HFF-Myc (cell line): ENCODE measurements at places on chromosomes 11 and 22.

DNA sequence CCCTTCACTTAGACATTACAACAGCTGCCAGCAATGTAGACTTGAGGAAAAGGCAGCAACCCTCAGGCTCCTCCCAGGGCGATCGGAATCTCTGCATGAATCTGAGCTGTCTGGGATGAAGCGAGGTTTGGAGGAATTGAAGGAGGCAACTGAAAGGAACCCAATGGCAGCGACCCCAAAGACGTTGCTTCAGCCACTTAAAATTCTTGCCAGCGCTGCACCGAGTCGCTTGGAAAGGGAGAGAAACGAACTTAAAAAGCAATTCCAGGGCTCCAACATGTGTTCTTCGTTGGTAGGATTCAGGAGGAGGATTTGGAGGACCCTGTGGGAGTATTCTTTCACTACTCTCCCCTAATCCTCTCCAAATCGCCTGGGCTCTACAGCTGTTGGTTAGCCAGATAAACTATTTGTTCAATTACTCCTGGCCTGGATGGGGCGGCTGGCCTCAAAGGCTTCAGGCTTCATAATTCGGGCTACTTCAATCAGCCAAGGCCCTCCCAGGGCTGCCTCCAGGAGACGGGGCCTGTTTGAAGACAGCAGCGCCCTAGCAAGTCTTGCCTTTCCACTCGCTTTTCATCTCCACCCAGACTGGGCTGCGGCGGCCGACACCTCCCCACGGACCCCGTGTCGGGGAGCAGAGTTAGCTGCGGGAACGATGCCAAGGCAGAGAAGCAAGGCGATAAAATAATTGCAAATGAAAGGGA lies 72.4 kb upstream of the TMEM45B start:
- no peak for DNase-seq

DNA sequence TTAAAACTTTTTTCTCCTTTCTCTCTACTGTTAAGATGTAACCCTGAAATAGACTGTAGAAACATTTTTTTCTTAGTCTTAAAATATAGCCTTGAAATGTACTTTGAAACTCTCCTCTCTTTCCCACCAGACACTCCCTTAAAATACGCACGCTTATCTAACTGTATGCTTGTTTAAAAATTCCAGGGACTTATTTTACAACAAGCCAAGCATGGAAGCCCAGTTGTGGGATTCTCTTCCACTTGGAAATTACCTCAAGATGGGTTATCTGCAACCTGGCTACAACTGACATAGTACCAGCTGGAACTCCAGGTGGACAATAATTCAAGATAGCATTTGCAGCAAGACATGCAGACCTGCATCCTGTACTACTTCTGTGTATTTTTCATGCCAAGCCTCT lies 12.1 kb upstream of the CHORDC1 start:
- no peak for DNase-seq

DNA sequence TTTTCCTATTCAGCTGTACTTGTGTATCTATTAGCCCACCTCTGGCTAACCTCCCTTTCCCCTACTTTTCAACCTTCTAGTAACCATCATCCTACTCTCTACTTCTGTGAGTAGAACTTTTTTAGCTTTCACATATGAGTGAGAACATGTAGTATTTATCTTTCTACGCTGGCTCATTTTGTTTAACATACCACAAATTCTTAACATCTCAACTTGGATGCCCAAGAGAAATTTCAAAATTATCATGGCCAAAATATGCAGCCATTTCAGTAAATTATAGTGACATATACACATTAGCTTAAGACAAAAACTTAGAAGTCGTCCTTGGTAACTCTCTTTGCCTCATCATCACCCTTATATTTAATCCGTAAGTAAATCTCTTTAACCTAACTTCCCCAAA lies 34.7 kb downstream of the LUZP2 start:
- no peak for DNase-seq

DNA sequence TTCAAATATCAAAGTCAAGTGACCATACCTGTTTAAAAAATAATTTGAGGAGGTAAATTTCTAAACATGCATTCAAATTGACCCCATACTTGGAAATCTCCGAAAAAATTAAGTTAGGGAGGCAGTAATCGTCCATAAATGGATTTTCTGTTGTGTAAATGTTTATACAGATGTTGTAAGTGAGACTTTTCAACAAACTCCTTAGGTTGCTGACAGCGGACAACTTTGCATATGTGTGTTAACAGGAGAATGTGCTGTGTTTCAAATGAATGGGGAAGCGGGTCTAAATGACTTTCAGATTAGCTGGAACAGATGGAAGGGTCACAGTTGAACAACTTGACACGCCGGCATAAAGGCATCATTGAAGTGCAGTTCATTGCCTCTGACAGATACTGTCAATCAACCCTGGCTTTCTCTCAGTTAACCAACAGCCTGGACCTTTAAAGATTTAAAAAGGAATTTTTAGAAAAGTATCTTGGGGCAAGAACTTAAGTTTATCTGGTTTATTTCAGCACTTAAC lies 98.2 kb upstream of the DBX1 start:
- no peak for DNase-seq

GRCh38 chr11:132913295-132913694 lies 619.0 kb downstream of the OPCML start:
- DNase-seq = no peak

DNA sequence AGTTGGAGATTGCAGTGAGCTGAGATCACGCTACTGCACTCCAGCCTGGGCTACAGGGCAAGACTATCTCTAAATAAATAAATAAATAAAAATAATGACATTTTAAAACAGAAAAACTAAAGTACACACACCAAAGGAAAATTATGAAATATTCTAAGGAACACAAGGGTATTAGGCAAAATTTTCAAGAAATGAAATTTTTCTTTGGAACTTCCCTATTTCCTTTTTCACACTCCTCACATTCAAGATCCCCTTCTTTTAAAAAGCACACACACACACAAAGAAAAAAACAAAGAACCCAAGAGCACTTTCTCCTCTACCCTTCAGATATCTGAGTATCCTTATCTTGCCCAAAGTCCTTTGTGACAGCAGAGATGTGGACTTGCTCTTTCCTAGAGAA lies 92.8 kb downstream of the CCDC73 start:
- DNase-seq = no peak

GRCh38 chr11:11044137-11044855 lies 186.4 kb upstream of the ZBED5 start:
- DNase-seq = no peak

- peak; percentile 52 for DNase-seq
Measured at GRCh38 chr11:82682003-82682751, 51.5 kb downstream of the FAM181B start.

- DNase-seq = no peak
Measured at GRCh38 chr11:47997063-47998053, 17.0 kb downstream of the PTPRJ start.

DNA sequence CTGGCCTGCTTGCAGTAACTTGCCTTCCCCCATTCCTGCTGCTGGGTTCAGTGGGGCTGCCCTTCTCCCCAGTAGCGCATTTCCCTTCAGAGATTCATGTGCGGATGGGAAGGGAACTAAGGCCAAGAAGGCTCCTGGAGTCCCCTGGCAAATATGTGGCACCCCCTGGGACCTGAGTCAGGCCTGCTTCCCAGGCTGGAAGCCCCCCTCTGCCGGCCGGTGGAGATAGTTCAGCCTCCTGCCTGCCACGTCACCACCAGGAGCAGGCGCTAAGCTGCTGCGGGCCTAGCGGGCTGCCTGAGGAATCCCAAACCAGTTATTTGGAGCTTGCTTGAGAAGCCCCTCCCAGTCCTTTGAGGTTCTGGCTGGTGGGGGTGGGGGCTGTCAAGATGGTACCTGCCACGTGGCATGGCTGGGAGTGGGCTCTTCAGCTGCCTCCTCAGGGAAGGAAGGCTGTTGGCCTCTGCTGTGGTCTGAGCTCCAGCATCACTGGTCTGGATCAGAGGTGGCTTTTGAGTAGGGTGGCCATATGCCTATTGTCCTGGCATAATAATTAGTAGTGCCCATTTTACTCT lies 2.0 kb downstream of the SERPINH1 start:
- peak; percentile 58 for DNase-seq

- no peak for DNase-seq
Measured at GRCh38 chr11:72609045-72609444, 65.2 kb downstream of the PDE2A start.

- no peak for DNase-seq
Measured at GRCh38 chr11:134380785-134381184, 31.3 kb downstream of the B3GAT1 start.

DNA sequence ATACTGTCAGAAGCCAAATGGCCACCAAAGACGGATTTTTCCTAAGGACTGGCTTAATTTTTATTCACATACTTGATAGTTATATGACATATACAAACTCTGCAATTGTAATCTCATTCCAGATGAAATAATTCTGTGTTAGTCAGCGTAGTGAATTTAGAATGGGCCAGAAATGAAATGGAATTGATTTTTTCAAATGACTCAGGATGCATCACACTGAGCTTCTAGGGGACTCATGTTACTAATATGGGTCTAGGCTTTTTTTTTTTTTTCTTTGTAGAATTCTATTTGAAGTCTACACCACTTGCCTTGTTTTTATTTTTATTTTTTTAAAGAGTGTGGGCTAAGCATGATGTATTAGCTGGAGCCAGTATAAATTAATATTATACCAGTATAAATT lies 62.7 kb downstream of the SPECC1L start:
- DNase-seq = no peak

- no peak for DNase-seq
Measured at GRCh38 chr11:61701242-61701886, 21.2 kb downstream of the DAGLA start.

- DNase-seq = no peak
Measured at GRCh38 chr11:30561691-30562415, 24.3 kb downstream of the MPPED2 start.

DNA sequence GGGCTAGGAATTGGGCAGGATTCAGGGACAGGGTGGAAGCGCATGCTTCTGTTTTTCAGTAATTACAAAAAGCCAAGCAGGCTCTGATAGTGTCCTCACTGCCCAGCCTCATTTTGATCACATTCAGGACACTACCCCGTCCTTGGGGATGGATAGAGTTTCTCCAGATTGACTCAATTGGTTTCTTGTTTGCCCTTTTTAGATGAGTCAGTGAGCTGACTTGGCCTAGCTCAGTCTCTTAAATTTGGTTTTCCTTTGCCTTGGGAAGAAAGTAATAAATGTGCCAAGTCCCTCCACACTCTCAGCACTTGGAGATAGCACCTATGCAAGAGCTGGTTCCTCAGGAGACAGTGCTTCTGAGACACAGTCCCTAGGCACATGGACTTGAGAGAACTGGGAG lies 25.5 kb downstream of the DKK3 start:
- no peak for DNase-seq

- no peak for DNase-seq
Measured at GRCh38 chr11:131814108-131814507, 443.7 kb downstream of the NTM start.

- no peak for DNase-seq
Measured at GRCh38 chr11:69462106-69462951, 19.1 kb upstream of the LINC01488 start.
